Activated naive CD4-positive, alpha-beta T cell treated with anti-CD3 and anti-CD28 coated beads for 36 hours (primary cell): ENCODE measurements at places on chromosomes 2 and 18. TPM values are rescaled to one million over a fixed set of nuclear protein-coding genes. Genes with fewer than 3 reads are reported as not detected.

GRCh38 chr18:32244881-32245280 is 55.0 kb downstream of the MEP1B start:
- DNase-seq, result no peak
- H3K4me3 ChIP-seq, result no peak overlapping the region
- H3K27me3 ChIP-seq, result peaks cover 6% of the 10 kb centered on the region
- no peaks in the 10 kb centered on the region for H3K4me1 ChIP-seq
- H3K27ac ChIP-seq, result no peak overlapping the region

DNA sequence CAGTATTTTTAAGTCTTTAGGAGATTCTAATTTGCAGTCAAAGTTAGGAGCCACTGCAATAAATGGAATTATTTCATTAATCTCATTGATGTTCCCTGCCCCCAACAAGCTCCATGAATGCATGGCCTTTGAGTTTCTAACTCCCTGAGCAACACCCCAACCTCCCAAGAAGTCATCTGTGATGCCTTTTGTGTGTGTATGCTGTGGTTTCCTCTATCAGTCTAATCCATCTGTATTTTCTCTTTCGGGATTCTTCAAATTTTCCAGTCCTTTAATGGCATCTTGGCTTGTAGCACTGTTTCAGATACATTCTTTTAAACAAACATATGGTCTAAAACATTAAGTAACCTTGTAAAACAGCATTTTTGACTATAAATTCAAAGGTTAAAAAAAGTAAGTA is 16.8 kb downstream of the SERPINB10 start:
- no peak for DNase-seq
- H3K27me3 ChIP-seq, result peaks cover 33% of the 10 kb centered on the region
- H3K4me3 ChIP-seq, result no peak overlapping the region
- no peaks in the 10 kb centered on the region for H3K36me3 ChIP-seq
- H3K27ac ChIP-seq, result no peak overlapping the region

- no peak overlapping the region for H3K27ac ChIP-seq
- H3K27me3 ChIP-seq, result peaks cover 6% of the 10 kb centered on the region
- no peaks in the 10 kb centered on the region for H3K4me1 ChIP-seq
- H3K36me3 ChIP-seq, result no peaks in the 10 kb centered on the region
- DNase-seq, result peak; percentile 22
- no peak overlapping the region for H3K4me3 ChIP-seq
Observed at GRCh38 chr2:182642328-182642727, 73.7 kb upstream of the DNAJC10 start.

DNA sequence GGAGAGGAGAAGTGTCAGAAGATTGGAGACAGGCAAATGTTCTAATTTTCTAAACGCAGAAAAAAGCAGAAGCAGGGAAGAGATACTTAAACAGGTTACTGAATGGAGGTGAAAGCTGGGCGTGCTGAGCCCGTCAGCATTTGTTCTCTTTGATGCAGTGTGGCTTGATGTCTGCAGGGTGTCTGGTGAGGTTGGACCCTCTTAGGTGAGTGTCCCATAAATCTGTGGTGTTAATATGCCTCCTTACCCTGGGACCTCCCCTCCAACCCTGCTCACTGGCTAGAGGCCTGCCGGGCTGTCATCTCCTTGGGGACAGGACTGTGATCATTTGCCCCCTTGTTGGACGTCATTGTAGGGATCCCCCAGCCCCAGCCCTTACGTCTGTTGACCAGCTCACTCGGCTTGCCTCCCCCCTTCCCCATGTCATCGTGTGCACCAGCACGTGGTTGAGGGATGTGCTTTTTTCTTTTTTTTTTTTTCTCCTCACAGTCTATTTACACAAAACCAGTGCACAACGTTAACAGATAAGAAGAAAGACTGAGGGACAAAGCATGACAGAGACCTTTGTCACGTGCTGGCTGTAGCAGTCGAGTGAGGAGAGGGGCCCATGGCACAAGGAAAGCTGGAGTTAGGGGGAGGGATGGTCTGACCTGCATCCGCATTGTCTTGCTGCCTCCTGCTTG is 56.4 kb downstream of the NCK2 start:
- H3K36me3 ChIP-seq, result peaks cover 32% of the 10 kb centered on the region
- no peak for DNase-seq
- H3K4me1 ChIP-seq, result peaks cover 96% of the 10 kb centered on the region
- H3K4me3 ChIP-seq, result no peak overlapping the region

GRCh38 chr2:2662847-2663356 is 331.8 kb upstream of the MYT1L start:
- no peak overlapping the region for H3K4me3 ChIP-seq
- H3K36me3 ChIP-seq, result peaks cover 6% of the 10 kb centered on the region
- DNase-seq, result no peak
- no peaks in the 10 kb centered on the region for H3K27me3 ChIP-seq
- H3K27ac ChIP-seq, result no peak overlapping the region

- no peak overlapping the region for H3K4me3 ChIP-seq
- H3K27ac ChIP-seq, result no peak overlapping the region
Observed at GRCh38 chr2:152036611-152037469, 62.0 kb downstream of the CACNB4 start.

DNA sequence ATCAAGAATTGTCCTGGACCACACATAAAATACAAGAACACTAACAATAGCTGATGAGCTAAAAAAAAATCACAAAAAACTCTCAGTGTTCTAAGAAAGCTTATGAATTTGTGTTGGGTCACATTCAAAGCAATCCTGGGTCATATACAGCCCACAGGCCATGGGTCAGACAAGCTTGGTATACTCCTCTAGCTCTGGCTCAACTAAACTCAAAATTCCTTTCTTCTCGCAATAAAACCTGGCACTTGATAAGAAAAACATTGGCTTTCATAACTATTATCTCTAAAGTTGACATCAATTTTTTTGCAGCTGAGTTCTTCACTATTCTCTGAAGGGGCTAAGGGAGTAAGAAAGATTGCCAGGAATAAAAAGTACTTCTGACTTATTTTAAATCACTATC is 38.3 kb downstream of the FBXO48 start:
- H3K4me3 ChIP-seq, result no peak overlapping the region
- no peaks in the 10 kb centered on the region for H3K36me3 ChIP-seq
- no peaks in the 10 kb centered on the region for H3K27me3 ChIP-seq
- H3K4me1 ChIP-seq, result no peaks in the 10 kb centered on the region
- DNase-seq, result no peak

DNA sequence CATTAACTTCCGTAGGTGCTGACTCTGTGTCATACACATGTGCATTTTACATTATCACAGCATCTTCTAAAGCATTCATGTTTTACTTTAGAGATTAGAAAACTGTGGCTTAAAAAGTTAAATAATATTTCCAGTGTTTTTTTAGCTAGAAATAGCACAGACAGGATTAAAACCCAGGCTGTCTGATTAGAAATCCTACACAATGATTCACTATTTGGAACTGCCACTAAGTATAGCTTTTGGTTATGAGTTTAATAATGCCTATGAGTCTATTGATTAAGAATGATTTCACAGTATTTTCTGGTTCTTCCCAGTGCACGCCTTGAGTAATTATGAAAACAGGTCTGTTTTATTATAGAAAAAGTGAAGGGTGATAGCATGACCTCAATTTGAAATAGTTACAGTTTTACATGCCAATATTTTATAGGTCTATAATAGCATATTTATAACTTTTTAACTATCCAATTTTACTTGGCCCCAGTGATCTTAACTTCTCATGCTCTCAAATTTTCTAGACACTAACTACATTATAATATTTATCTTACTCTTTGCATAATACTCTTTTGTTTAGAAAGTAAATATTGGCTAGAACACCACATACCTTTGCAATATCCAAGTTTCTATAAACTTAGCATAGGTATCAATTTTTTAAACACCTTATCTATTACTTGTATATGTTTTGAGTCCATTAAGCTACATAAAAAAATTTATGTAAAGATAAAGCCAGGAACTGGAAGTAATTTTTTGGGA is 313.2 kb downstream of the RND3 start:
- H3K27ac ChIP-seq, result no peak overlapping the region
- H3K4me1 ChIP-seq, result no peaks in the 10 kb centered on the region
- DNase-seq, result no peak
- H3K4me3 ChIP-seq, result no peak overlapping the region

- no peaks in the 10 kb centered on the region for H3K4me1 ChIP-seq
- H3K27ac ChIP-seq, result no peak overlapping the region
- no peak overlapping the region for H3K4me3 ChIP-seq
- H3K27me3 ChIP-seq, result no peaks in the 10 kb centered on the region
- H3K36me3 ChIP-seq, result no peaks in the 10 kb centered on the region
Observed at GRCh38 chr2:99678625-99679024, 188.8 kb upstream of the REV1 start.

SLC5A7 gene
- total RNA-seq, result not detected

PDE11A gene
- not detected for total RNA-seq

MBD2 gene
- total RNA-seq, result 103 TPM

KCNK3 gene
- not detected for total RNA-seq

RIT2 gene
- not detected for total RNA-seq

OSR1 gene
- total RNA-seq, result not detected
